ENCODE measurements at places on chromosomes 6 and 20.

DNA sequence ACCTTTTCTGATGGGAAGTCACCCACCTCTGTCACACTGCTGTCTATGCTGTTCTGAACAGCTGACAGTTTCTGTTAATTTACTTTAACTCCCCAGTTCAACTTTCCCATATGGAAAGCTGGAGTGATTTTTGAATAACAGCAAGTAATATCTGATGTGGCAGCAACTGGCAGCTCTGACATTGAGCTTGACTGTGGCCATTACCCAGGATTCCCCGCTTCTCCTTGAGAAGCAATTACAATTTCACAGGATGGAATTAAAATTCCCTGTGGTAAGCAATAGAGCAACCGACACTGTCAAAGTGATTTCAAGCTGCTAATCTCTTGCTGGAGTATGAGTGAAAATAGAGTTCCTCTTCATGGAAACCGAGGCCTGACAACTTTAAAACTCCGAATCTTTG is 348.1 kb upstream of the SOX4 start:
- DNase-seq = no peak

- no peak for DNase-seq
These were observed 100.8 kb downstream of the CEBPB start for GRCh38 chr20:50291254-50292078.

- DNase-seq = no peak
These were observed 37.0 kb upstream of the HINT3 start for GRCh38 chr6:125919618-125920017.

GRCh38 chr6:16747232-16748024 is 13.8 kb downstream of the ATXN1 start:
- peak; percentile 96 for DNase-seq

All from renal cortical epithelial cell (primary cell).